ENCODE measurements at places on chromosomes 3 and 15.

GRCh38 chr3:149547413-149547812 lies 72.9 kb downstream of the TM4SF4 start:
- DNase-seq = peak; percentile 90

DNA sequence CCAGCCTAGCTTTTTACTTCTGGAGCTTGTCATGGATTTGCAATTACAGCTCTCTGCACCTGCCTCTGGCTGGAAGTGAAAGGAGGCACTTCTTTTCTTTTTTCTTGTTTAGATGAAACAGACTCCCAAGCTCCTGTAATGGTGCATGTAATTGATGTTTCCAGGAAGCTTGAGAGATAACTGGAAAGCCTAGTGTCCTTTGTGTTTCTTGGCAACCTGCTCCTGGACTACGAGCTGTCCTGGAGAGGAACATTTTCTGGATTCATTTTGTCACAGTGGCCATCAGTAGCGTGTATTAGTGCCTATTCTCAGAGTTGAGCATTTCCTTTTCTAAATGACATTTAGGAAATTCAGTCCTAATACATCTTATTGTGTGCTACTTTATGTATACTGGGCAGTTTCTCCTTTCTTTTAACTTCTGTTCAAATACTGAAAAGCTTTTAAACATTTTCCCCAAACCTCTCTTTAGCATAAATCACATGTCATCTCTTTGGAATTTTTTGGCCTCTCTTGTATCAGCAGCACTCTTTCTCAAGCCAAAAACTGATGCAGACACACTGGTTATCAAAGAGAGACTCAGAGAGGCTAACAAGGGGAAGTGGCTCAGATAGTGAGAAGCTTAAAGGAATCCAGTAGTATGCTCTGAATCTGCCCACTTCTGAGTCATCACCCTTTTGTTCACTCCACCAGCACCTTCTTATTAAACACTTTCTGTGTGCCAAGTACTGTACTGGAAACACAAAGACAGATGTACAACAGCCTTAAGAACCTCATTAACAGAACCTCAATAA lies 62.6 kb upstream of the SLC2A2 start:
- DNase-seq = no peak

DNA sequence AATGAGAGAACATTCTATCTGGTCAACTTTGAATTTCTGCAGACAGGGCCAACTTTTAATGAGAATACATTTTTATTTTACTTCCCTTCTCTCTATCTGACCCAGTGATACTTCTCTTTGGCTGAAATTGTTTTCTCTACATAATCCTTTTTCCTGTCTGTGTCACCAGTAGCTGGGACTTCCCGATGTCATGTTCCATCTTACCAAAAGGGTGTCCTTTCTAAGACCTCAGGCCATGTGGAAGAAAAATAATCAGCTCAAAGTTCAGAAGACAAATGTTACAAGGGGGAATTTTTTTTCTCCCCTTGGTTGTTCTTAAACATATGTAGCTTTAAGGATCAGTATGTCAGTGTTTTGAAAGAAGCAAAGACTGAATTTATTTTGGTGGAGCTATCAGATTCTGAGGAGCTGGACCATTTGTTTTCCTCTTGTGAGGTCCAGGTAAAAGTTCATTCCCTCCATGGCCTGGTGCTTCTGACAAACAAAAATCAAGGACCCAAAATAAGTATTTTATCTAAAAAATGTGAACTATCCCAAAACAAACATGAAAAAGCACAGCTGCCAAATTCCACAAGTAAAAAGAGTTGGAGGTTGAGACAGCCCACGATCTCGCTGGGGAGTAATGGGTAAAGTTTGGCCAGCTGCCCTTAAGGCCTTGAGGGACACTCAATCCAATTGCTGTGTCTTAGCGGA lies 859.4 kb upstream of the NR2F2 start:
- peak; percentile 58 for DNase-seq

- DNase-seq = no peak
These were observed 32.7 kb downstream of the FEM1B start for GRCh38 chr15:68310178-68310803.

DNA sequence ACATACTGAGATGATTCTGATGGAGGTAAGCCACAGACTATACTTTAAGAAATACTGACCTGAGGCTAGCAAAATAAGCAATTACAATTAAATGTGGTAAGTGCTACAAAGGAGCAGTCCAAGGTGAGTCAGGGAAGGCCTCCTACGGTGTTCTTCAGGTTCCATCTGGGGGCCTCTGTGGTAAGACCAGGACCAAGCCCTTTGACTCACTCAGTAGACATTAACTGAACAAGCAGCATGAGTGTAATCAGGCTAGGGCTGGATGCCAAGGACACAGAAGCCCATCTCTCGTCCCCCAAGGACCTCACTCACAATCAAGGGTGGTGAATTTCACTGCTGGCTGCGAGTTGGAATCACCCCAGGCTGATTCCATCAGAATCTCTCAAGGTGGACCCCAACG lies 37.3 kb downstream of the DZIP1L start:
- DNase-seq = no peak

- no peak for DNase-seq
These were observed 4.5 kb upstream of the ULK3 start for GRCh38 chr15:74847432-74847831.

GRCh38 chr3:138297059-138297607 lies 32.5 kb downstream of the NME9 start:
- DNase-seq = no peak

- DNase-seq = no peak
These were observed 28.3 kb upstream of the THBS1 start for GRCh38 chr15:39552556-39552955.

GRCh38 chr3:153038367-153038766 lies 123.7 kb upstream of the RAP2B start:
- DNase-seq = no peak

- DNase-seq = no peak
These were observed 14.8 kb downstream of the MCM2 start for GRCh38 chr3:127612966-127613365.

DNA sequence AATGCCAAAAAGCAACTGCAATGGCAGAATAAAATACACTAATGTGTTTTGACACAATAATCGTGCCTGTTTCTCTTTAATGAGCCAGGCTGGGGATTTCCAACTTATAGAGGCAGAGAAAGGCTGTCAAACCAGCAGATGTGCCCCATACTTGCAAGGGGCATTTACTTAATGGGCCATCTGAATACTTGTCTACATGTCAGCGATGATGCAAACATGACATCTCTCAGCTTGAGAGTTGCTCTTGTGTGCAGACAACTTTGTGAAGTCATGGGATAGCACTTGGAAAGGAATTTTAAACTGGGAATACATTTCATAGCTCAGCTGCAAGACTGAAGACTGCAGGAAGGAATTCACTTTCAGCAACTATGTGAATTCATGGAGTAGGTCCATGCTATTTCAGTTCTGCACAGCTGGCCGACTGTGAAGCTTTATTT lies 127.4 kb upstream of the ADAMTS9 start:
- DNase-seq = no peak

GRCh38 chr15:48647962-48648361 lies 2.5 kb upstream of the FBN1 start:
- peak; percentile 46 for DNase-seq

GRCh38 chr3:70149714-70150400 lies 150.3 kb downstream of the SAMMSON start:
- no peak for DNase-seq

DNA sequence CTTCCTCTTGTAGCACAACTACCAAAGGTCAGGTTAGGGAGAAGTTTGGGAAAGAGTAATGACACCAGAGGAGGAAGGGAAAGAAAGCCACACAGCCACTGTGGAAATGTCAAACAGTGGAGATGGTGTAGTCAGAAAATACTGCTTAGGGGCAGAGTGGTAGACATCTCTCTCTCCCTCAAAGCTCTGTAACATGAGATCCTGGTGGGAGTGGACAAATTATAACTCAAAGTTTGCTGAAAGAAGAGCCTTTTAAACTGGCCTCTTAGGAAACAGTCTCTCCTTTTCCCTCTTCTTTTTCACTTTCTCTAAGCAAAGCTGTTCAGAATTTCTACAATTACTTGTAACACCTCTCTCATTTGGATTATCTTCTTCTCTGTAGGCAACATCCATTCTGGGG lies 55.8 kb downstream of the LRRN1 start:
- DNase-seq = no peak

- no peak for DNase-seq
These were observed 11.2 kb downstream of the CBLB start for GRCh38 chr3:105857601-105858000.

GRCh38 chr3:77348244-77348855 lies 308.5 kb downstream of the ROBO2 start:
- no peak for DNase-seq

DNA sequence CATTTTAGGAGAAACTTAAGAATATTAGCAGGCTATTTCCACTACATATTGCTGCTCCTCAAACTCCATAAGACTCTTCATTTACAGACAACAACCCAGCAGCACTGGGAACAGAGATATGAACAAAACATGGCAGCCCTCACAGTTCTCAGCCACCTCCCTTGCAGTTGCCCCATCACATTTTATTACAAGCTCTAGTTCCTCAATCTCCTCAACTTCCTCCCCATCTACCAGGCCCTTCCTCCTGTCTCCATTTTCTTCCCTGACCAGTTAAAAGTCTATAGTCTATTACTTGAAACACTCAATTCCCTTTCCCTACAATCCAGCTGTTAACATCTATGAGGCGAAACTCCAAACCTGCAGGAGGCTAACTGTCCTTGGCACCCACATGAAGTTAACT lies 412.5 kb downstream of the TBC1D5 start:
- DNase-seq = no peak

GRCh38 chr3:152209060-152209459 lies 59.7 kb upstream of the MBNL1 start:
- no peak for DNase-seq

DNA sequence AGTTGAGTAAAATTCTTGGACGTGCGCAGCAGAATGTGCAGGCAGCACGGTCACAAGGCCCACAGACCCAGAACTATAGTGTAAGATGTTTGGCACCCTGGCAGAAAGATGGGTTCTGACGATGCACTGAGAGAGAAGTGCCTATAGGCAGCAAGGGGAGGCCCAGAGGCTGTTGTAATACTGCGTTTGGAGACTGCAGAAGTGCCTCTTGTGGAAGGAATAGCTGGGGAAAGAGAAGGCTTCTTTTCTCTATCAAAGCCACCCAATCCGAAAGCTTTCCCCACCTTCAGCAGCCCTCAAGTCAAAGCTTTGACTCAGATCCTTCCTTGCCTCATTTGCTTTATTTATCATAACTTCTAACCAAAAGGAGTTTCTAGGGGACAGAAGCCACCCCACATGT lies 5.2 kb upstream of the SIN3A start:
- no peak for DNase-seq

GRCh38 chr15:43190178-43190577 lies 5.0 kb downstream of the CCNDBP1 start:
- DNase-seq = no peak

- peak; percentile 81 for DNase-seq
These were observed at the start of gene CELSR3 for GRCh38 chr3:48662753-48663488. TSS of gene CELSR3 (minus strand) at chr3:48662886. CDS start at chr3:48662634, 252 bp downstream.

DNA sequence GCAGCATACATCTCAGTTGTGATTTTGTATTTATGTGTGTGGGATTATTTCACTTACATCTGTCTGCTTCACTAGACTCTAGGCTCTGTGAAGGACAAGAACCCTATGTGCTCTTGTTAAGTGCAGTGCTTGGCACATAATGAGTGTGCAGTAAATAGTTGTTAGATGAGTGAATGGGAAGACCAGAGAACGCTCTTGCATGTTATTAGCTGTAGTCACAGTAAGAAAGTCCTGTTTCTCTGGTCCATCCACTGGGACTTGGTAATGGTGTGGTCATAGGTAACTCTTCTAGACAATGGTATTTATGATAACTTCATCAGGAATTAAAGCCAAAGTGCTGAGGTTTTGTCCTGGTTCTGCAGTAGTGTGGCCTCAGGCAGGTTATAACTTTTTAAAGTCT lies 1.4 kb upstream of the AQP9 start:
- no peak for DNase-seq

GRCh38 chr15:48834756-48835155 lies 23.9 kb upstream of the CEP152 start:
- no peak for DNase-seq

GRCh38 chr3:61665987-61666386 lies 104.6 kb downstream of the PTPRG start:
- no peak for DNase-seq

All from ovary (tissue), 10 donors.